ENCODE measurements at places on chromosomes 16 and 17.

- DNase-seq: peak; percentile 83
These were observed 19.6 kb upstream of the TNFRSF13B start for GRCh38 chr17:16991349-16992009.

DNA sequence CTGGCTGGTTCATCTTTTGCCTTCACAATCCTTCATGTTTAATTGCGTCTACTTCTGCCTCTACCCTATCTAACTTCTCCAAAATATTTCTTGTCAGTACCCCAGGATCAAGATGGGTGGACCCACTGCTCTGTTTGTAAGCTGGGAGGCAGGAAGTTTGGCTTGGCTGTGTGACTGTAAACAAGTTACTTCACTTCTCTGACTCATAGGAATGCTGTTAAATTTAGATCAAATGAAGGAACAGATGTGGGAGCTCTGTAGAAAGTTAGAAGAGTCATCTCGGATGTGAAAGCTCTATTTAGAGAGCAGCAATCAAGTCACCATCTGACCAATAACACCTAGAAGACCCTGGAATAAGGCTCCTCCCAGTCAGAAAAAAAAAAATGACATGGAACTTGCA lies 55.2 kb upstream of the MRTFB start:
- no peak for DNase-seq

- no peak for DNase-seq
These were observed 95.8 kb downstream of the TMEM132E start for GRCh38 chr17:34675143-34675542.

DNA sequence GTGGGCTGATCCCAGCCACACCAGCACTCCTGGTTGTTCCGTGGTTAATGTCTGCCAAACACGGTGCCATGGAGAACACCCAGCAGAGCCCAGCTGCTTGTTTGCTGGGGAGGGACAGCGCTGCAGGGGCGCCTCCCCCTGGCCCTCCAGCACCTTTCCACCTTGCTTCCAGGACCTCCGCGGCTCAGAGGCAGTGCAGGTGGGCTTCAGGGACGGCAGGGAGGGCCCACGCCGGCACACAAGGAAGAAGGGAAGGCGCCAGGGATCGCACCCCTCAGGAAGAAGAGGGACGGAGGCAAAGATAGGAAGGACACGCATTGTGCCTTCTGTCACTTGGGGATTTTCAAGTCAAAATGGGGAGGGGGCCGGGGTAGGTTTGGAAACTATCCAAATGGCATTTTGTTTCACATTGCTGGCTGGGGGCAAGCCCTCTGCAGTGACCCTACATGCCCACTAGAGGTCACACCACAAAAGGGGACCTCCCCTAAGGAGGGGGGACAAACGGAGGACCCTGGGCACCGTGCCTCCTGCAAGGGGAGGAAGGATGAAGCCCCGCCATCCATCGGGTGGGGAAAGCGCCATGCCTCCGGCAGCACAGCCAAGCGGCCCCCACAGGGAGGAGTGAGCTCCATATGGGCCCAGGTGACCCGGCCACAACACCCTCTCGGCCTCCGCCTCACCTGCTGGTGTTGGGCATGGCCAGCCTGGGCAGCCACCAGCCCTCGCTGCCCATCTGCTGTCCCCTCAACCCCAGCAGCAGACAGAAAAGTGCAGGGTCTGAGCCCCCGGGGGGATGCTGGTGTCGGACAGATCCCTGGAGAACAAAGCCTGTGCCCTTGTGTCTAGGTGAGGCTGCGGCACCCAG lies 7.5 kb upstream of the C16orf95 start:
- peak; percentile 30 for DNase-seq

Data from activated CD4-positive, alpha-beta T cell treated with anti-CD3 and anti-CD28 coated beads, Interleukin-2, amount 50 U/mL, for 4 hours (primary cell).